ENCODE measurements at places on chromosomes 11 and 22.

- DNase-seq: no peak
These were observed 57.7 kb upstream of the LINC01488 start for GRCh38 chr11:69423611-69424385.

- DNase-seq: no peak
These were observed 5.7 kb upstream of the PLAAT3 start for GRCh38 chr11:63619967-63620366.

DNA sequence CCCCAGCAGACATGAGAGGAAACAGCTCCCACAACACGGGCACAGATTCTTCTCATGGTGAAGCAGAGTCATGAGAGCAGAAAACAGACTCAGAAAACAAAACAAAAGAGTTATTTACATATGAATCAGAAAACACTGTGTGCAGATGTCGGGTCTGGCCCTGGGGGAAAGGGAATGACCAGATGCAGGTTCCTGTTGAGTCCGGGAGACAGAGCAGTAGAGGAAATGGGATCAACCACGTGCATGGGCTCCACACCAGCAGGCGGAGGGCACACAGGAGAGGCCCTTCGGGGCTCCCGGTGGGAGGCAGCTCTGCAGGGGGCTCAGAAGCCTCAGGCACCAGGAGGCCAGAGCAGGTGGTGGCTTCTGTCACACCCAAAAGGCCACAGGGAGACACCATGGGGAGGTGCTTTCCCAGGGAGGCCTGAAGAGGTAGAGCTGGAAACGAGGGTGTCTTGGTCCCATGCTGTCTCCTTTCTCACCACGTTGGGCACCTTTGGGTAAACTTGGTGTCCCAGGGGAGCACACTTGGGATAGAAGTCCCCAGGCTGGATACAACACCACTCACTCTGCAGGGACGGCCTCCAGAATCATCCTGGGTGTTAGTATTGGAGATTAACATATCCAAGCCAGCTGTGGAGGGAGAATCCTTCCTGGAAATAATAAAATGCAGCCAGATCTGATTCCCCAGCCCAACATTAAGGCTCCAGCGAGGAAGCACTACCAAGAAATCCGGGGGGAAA is 764.7 kb downstream of the BRD1 start:
- DNase-seq: no peak

DNA sequence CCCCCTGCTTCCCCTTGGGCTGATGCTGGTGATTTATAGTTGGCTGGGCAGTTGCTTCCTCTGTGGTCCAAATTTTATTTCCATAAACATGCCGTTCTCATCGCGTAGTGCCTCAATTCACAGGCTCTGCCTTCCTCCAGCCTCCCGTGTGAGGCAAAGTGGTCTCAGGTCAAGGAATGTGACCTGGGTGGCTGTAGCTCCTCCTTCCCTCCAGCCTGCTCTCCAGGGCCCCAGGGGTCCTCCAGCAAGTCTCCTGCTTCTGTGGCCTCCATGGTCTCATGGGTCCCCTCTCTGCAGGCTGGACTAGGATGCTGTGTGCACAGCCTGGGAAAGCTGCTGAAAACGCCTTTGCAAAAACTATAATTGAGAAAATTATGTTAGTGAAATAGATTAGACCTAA is 694.1 kb downstream of the BRD1 start:
- no peak for DNase-seq

GRCh38 chr22:46563381-46564083 is 26.1 kb upstream of the CELSR1 start:
- peak; percentile 41 for DNase-seq

GRCh38 chr11:117806846-117807245 is 9.8 kb upstream of the DSCAML1 start:
- DNase-seq: no peak

DNA sequence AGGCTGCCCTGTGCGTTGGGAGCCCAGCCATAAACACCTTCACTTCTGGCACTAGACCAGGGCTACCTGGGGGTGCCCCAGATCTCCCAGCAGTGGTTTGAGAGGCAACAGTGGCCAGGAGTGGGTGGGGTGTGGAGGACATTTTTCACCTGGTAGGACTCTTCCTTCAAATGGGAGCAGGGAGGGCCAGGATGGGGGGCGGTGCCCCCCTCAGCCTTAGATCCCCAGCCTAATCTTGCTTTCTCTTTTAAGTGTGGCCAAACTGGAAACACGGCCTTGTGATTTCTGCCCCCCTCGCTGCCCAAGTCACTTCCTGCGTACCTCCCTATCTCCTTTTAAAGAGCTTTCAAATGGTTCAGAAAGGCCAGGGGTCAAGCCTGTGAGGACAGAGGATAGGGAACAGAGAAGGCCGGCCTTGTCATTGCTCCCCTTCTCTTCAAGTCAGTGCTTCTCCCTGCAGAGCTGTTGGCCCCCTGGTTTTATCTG is 800 bp downstream of the KCNJ5 start:
- DNase-seq: no peak
